Calu3 (cell line): ENCODE measurements at places on chromosomes 6 and 20.

DNA sequence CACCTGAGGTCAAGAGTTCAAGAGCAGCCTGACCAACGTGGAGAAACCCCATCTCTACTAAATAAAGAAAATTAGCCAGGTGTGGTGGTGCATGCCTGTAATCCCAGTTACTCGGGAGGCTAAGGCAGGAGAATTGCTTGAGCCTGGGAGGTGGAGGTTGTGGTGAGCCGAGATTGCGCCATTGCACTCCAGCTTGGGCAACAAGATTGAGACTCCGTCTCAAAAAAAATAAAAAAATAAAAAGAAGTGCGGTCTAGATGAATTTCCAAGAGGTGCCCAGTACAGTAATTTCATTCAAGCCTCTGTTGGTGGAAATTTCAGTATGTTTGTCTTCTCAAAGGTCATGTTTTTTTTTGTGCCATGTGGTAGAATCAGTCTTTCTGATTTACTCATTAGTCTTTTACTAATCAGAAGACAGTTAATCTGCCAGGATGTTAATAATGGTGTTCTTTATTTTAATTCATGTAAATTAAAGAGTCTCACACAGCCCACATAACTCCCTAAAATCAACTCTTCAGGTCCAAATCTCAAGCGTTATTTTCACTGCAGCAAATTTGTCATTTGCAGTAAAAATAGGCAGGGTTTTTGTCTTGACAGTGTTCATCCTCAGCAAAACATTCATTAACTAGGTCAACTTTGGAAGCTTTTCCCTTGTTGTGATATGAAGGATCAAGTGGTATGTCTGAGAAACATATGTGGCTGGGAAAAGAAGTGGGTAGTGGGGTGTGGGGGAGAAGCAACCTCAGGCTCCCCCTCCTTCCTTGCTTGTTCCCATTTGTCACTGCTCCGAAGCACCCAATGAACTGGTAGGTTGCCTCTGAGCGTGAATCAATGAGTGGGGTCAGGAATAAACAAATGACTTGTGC is 13.3 kb downstream of the TP53INP2 start:
- DNase-seq: no peak

DNA sequence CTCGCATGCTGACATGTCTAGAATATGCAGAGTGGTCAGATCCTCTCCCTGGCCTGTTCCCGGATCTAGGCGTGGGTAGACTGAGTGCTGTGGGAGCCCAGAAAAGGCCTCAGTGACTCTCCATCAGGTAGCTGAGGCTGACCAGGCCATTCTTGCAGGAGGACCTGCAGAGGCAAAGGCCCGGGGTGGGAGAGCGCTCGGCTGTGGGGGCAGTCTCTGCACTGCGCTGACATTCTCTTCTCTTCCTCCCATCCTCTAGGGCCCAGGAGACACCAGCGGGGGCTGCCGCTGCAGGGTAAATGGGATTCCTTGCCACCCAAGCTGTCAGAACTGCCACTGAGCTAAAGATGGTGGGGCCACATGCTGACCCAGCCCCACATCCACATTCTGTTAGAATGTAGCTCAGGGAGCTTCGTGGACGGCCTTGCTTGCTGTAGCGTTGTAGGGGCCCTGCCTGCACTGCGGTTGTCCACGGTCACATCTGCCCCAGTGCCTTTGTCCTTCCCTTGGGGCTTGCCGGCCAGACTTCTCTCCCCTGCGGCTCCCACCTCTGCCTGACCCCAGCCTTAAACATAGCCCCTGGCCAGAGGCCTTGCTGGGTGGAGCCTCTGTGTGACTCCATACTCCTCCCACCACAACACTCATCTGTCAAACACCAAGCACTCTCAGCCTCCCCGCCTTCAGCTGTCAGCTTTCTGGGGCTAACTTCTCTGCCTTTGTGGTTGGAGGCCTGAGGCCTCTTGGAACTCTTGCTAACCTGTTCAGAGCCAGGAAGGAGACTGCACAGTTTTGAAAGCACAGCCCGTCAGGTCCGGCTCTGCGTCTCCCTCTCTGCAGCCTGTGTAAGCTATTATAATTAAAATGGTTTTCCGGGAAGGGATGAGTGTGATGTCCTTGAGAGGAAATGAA is 22.2 kb downstream of the RBCK1 start:
- DNase-seq: no peak

- DNase-seq: no peak
Measured at GRCh38 chr6:117534974-117535373, 52.5 kb downstream of the DCBLD1 start.

- no peak for DNase-seq
Measured at GRCh38 chr20:38344107-38344701, 2.1 kb upstream of the LBP start.

DNA sequence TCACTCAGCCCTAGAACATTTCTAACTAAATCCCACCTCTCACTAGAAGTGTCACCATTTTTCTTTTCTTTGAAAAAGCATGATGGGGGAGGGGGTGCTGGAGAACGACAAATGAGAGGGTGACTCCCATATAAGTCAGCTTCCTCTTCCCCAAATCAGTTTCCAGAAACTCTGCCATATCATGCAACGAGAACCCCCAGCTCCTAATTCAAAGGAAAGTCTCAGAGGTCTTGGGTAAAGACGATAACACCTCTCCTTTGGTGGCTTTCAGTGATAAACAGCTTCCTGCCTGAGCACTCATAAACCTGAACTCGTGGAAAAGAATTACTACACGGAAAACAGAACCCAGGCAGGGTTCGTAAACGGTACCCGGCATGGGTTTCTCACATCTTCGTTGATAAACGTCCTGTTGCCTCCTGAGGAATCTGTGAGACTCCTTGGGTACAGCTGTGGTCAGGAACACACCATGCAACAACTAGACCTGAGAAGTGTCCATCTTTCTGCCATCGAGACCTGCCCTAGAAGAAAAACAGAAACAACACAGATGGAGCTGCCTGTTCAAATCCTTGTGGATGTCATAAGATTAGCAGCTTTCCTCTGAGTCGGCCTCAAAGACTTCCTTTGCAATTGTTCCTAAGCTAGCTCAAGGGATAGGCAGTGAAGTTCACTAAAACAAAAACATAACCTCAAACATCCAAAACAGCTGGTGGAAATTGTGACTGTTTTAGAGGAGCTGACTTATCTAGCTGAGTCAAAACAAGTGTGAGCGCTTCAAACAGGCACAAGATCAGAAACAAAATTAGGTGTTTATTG is 185.8 kb upstream of the PRDM1 start:
- DNase-seq: no peak

DNA sequence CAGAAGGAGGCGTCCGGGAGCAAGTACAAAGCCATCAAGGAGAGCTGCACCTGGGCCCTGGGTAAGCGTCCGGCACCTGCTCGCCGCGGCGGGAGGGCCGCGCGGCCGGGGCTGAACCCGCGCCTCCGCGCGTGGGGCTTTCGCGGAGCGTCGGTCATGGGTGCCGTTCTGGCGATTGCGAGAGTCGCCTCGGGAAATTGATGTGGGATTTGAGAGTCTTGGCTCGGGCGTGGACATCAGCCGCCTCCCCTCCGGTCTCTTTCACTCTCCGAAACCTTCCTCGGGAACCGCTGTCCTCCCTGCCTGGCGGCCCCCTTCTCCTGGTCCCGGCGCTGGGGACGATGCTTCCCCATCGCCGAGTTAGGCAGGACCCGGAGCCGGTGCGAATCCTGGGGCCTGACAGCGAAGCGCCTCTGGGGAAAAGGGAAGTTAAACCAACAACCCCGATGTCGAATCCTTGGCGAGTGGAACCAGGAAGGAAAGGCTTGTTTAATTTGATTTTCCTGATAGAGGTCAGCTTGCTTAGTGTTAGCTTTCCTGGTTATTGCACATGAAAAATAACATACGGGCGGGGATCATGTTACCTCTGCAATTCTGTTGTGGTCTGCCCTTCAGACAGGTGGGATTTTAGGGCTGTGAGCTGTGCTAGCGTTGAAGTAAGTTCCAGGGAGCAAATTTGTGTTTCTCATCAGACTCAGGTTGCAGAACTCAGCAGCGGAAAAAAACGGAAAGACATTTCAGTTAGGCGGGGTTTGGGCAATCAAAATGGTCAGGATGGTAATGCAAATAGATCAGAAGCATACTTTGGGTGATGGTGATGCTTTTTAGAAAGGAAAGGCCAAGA is 594 bp downstream of the ARFGEF3 start:
- peak; percentile 12 for DNase-seq

- no peak for DNase-seq
Measured at GRCh38 chr6:81758221-81758620, 5.7 kb upstream of the TENT5A start.

DNA sequence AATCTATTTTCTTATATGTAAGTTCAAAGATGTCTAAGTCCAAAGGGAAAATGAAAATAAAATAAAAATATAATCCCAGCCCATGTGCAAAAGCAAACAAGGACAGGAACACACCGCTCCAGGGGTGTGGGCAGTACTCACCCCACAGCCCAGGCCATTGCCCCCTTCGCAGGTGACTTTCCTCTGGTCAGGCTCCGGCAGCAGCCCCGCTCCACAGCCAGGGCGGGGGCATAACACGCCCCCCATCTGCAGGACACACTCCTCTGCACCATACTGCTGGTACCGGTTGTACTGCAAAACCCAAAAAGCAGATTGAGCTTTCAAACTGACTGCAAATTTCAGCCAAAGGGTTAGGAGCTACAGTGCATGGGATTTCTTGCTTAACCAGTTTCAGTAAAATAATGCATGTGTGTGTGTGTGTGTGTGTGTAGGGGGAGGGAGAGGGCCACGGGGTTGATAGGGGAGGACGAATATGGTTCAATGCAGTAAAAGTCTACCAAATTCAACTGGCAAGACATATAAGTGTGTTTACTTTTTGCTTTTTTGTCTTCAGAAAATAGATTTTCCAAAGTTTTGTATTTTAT is 274.9 kb upstream of the AGPAT4 start:
- no peak for DNase-seq

DNA sequence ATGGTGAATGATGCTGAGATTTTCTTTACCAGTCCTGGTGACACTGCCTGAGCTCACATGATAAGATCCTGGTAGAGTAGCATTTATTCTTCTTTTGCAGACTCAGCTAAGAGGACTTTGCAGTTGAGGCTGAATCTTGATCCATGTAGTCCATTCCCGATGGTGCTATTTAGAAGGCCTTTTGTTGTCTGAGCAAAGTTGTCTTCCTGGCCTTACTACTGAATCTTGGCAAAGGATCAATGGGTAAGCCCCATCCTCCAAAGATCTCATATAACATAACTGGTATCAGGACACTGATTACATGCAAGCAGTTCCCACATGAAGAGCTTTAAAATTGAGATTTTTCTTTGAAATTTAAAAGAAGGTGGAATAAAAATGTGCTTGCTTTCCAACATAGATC is 291.6 kb downstream of the SOX4 start:
- no peak for DNase-seq

GRCh38 chr6:69881322-69882151 is 15.2 kb downstream of the COL19A1 start:
- DNase-seq: no peak

- DNase-seq: no peak
Measured at GRCh38 chr6:155623450-155624178, 168.0 kb upstream of the NOX3 start.

GRCh38 chr6:112466373-112467151 is 119.4 kb downstream of the RFPL4B start:
- no peak for DNase-seq

- peak; percentile 55 for DNase-seq
Measured at GRCh38 chr20:43955062-43955749, 40.6 kb downstream of the TOX2 start.
